Epithelial cell of esophagus (primary cell): ENCODE measurements at places on chromosomes 1 and 21.

- DNase-seq, result no peak
Measured at GRCh38 chr1:46405197-46405555, 11.1 kb downstream of the FAAH start.

- DNase-seq, result peak; percentile 93
Measured at GRCh38 chr1:102879439-102879993, 228.8 kb downstream of the COL11A1 start.

GRCh38 chr1:157916887-157917570, 75.4 kb upstream of the CD5L start:
- DNase-seq, result no peak

DNA sequence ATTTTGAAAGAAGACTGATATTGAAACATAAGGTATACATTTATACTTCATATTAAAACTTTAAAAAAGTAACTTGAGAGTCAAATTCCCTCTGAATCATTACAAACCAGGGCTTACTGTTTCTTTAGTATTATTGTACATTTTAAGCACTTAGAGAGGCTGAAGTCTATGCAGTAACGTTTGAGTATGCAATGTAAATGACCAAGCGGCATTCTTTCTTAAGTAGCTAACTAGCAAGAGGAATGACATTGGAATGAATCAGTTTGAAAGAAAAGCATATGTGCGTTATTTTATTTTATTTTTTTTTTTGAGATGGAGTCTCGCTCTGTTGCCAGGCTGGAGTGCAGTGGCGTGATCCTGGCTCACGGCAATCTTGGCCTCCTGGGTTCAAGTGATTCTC, 24.3 kb downstream of the WNT2B start:
- DNase-seq, result no peak

DNA sequence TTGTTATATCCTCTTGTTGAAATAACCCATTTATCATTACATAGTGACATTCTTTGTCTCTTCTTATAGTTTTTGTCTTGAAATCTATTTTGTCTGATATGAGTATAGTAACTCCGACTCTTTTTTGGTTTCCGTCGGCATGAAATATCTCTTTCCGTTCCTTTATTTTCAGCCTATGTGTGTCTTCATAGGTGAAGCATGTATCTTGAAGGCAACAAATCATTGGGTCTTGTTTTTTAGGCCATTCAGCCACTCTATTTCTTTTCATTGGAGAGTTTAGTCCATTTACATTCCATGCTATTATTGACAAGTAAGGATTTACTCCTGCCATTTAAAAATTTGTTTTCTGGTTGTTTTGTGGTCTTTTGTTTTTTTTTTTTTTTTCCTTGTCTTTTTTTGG, 441.9 kb upstream of the KAZN start:
- DNase-seq, result no peak

DNA sequence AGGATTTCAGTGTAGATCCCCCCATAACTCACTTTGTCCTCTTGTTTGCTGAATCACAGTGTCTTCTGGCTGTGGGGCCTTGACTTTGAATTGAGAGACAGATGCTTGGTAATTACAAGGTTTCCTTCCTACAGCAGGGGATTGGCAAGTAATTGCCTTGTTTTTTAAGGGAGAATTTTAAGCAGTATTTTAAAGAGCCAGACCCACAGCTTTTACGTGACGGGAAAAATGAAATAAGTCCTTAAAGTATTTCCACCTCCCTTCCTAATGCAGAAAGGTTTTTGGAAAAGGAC, 41.0 kb downstream of the PGBD5 start:
- DNase-seq, result no peak

- no peak for DNase-seq
Measured at GRCh38 chr1:219381396-219381795, 207.7 kb downstream of the LYPLAL1 start.

DNA sequence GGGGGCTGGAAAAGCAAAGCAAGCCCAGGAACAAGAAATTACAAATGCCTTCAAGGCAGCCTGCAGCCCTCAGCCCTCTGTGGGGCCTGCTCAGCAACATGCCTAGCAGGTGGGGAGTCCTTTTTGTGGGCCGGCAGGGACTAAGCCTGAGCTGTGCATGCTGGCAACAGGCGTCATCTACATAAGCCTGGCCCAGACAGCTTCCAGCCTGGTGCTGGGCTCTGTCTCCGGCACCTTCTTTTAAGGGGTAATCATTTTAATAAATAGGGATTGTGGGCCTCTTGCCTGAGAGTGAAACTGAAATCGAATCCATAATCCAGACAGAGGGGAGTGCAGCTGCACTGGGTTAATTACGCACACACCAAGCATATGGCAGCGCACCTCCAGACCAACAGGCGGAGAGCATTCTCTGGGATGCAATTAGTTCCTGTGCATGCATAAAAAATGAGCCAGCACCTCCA, 96.6 kb downstream of the DDX20 start:
- no peak for DNase-seq

GRCh38 chr1:29211086-29212030, 19.4 kb downstream of the MECR start:
- no peak for DNase-seq

GRCh38 chr1:208257351-208257750, 13.2 kb upstream of the PLXNA2 start:
- DNase-seq, result no peak

GRCh38 chr1:208179263-208179816, 64.8 kb downstream of the PLXNA2 start:
- no peak for DNase-seq

- no peak for DNase-seq
Measured at GRCh38 chr21:14271053-14271452, 55.1 kb downstream of the RBM11 start.

GRCh38 chr1:223269006-223269405, 95.0 kb downstream of the SUSD4 start:
- DNase-seq, result no peak

- peak; percentile 67 for DNase-seq
Measured at GRCh38 chr1:236534151-236534651, 10.4 kb downstream of the LGALS8 start.

- DNase-seq, result no peak
Measured at GRCh38 chr1:247747616-247748015, 325 bp downstream of the OR14A2 start.

- DNase-seq, result no peak
Measured at GRCh38 chr1:243562473-243562872, 287.6 kb downstream of the AKT3 start.

- DNase-seq, result no peak
Measured at GRCh38 chr1:210342986-210343780, 14.5 kb downstream of the HHAT start.

DNA sequence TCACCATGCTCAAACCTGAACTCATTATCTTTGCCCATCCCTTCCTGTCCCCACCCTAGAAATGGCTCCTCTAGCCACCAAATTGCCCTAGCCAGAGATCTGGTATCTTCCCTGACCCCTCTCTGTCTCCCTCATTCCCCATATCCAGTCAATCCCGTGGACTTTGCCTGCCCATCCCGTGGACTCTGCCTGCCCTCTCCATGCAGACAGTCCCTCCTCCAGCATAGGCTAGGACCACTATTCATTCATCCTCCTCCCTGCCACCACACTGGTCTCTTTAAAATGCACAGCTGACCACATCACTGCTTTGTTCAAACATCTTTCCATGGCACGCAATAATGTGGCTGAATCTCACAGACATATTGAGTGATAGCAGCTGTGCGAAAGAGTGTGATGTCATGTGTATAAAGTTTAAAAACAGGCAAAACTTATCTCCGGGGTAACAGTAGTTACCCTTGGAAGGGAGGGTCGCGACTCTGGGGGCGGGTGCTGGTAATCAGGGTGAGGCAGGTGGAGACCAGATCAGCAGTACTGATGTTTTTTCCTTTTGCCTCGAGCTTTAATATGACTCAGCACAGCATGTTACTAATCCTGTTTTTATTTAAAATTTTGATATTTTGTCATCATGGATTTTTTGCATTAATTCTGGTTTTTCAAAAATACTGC, 4.8 kb upstream of the SLC2A1 start:
- DNase-seq, result peak; percentile 82

- no peak for DNase-seq
Measured at GRCh38 chr21:35906586-35906985, 153.7 kb downstream of the SETD4 start.

DNA sequence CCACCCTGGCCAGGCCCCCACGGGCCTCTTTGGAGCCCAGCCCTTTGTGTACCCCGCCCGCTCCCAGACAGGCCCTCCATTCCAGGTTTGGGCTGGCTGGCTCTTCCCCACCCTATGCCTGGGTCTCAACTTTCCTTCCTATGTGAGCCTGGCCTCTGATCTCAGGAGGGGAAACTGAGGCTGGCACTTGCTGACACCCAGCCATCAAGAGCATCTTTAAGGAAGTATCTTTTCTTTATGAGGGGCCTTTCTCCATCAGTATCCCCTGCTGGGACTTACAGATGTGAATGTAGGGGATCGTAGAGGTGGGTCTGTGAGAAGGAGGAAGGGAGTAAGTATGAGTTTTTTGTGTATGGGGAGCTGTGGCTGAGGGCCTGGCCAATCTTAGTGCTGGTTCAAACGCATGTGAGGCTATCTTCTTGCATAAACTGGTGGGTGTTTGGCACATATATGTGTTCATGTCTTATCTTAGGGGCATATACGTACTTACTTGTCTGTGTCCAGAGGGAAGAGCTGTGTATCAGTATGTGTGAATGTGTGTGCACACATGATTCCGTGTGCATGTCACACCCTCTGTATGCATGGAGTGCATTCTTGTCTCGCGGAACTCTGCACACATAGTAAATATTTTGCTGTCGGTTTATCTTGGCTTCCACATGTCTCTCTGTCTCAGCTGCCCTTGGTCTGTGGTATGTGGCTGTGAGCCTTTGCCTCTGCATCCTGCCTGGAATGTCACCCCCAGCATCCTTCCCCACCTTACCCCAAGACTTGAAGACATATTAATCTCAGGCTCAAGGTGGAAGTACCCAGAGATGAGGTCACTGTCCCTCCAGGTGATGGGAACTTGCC, 5.4 kb downstream of the NECTIN4 start:
- peak; percentile 45 for DNase-seq

GRCh38 chr1:208537198-208537597, 293.0 kb upstream of the PLXNA2 start:
- DNase-seq, result no peak

GRCh38 chr21:45450423-45451090, 45.6 kb downstream of the COL18A1 start:
- DNase-seq, result no peak

GRCh38 chr1:156772728-156773497, 5.6 kb downstream of the PRCC start:
- DNase-seq, result no peak

GRCh38 chr1:42417166-42417565, 36.6 kb downstream of the RIMKLA start:
- DNase-seq, result no peak

DNA sequence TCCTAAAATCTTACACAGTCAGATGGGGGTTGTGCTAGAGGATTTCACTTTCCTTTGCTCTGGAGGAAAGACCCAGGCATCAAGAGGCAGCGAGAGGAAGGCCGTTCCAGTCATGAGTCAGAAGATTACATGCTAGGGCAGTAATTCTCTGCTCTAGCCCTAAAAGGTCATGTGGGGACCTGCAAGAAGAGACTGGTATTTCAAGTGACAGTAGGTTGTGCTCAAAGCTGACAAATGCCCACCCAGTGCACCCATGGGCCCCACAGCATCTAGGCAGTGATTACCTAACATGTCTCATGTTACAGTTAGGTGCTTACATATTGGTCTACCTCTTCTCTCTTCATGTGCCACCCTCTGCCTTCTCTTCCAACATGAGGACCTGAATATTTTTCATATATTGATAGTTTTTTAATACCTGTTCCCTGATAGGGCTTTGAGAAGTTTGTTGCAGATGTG, 99.7 kb upstream of the BEND5 start:
- peak; percentile 82 for DNase-seq

DNA sequence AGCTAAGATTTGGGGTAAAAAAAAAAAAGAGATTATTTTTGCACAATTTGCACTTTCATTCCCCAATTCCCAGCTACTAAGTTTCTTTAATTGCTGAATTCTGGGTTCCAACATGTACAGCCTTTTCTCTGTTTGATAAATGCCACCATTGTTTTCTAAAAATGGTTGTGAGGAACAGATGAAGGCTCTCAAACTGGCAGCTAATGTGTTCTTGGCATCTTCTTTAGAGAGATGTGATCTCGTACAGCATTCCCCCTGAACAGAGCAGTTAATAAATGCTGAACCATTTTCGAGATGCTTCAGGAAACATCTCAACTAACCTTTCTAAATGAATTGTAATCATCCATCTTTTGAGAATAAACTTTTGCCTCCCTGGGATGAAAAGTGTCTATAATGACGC, 107.9 kb upstream of the DYNLT5 start:
- DNase-seq, result no peak

DNA sequence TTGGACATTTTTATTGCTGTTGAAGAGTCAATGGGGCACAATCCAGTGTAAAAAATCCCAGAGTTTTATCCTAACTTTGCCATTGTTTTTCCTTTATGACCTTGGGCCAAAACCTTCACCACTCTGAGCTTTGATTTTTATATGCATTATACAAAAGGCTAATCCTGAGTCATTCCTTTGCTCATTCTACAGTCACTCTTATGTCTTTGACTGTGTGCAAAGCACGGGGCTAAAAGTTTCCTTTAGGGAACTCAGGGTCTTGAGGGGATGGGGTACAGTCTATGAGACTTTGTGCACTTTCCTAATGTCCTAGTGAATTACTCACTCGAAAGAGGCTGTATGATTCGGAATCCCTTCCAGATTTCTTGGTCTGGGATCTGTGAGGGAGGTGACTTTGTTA, 543.2 kb upstream of the CAMK1G start:
- peak; percentile 50 for DNase-seq

DNA sequence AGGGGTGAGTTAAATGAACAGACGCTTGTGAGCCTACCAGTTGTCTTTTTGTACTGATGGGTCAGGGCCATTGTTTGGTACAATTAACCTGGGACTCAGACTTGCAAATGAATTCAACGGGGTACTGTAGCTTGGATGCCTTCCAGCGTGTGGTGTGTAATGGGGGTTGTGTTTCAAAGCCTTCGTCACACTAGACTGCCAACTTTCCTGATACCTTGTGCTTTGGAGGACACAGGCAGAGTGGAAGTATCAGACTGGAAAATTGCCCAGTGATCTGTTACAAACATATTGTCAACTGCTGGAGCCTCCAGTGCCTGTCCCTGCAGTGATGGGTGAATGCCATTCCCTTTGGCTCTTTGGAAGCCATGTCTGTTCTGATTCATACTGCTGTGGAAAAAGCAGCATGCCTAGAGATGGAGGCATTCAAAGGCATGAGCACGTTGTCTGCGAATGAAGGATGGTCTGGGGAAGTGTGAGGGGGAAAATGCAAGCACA, 384.5 kb downstream of the LMX1A start:
- no peak for DNase-seq

DNA sequence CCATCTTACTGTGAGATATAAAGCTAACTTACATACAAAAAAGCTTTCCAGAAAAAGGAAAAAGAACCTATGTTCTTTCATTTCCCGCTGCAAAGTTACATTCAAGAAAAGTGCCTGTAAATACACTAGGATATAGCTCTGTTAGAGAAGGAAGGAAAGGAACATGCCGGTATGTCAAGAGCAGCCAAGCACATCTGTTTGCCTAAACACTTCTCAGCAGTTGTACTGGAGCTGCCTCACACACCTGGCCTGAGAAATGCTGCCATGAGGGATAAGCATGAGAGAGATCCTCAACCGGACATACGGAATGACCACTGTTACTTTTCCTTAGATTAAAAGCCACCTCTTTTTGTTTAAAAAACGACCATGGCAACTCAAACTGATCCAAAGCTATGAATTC, 189.7 kb downstream of the RERE start:
- no peak for DNase-seq
